Activated CD4-positive, alpha-beta T cell treated with anti-CD3 and anti-CD28 coated beads, Interleukin-2, amount 50 U/mL, for 4 hours (primary cell): ENCODE measurements at places on chromosomes 7 and 10.

DNA sequence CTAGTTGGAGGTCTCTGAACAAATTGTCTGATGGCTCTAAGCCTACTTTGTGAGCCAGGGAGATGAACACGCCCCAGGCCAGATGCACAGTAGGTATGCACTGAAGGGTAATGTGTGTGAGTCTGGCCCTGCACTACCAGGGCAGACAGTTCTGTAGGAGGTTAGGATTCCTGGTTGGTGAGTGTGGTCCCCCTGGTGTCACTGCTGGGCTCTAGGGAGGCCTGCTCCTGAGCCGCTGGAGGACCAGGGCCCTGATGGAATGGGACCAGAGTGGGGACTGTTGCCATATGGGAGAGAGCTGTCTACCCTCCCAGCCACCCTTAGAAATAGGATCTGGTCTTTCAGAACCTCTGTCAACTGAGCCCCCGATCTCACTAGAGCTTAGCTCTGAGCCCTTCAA is 42.0 kb downstream of the CDH23 start:
- DNase-seq, result no peak

GRCh38 chr7:124030964-124031363 is 1.9 kb downstream of the TMEM229A start:
- DNase-seq, result no peak

DNA sequence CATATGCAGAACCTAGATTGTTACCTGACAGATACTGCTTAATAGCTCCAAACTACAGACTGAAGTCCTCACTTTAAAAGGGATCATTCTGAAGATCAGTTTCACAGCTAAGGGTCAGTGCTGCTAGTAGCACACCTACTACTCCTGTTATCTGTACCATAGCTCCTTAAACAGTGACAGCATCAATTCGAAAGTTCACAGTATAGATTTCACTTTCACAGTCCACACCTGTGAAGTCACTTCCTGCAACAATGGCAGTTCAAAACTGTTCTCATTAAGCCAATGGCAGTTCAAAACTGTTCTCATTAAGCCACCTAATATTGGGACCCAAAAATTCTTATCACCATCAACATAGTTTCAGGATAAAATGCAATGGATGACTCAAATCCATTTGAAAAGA is 10.7 kb upstream of the FHIP2A start:
- no peak for DNase-seq

DNA sequence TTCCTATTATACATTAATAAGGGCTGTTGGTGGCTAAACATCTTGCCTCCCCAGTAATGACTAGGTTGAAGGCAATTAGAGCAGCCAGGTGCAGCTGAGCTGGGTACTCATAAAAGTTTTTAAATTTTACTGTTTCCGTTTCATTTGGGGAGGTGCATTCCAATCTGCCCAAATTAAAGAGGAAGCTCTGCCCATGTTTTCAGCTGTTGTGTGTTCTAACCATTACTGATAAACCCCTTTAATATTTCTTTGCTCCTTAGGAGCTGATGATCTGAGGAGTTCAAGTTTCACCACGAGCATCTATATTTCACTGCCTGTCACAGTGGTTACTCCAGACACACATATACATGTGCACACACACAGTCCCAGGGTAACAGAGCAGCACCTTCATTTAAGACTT is 94.4 kb downstream of the JAZF1 start:
- no peak for DNase-seq

DNA sequence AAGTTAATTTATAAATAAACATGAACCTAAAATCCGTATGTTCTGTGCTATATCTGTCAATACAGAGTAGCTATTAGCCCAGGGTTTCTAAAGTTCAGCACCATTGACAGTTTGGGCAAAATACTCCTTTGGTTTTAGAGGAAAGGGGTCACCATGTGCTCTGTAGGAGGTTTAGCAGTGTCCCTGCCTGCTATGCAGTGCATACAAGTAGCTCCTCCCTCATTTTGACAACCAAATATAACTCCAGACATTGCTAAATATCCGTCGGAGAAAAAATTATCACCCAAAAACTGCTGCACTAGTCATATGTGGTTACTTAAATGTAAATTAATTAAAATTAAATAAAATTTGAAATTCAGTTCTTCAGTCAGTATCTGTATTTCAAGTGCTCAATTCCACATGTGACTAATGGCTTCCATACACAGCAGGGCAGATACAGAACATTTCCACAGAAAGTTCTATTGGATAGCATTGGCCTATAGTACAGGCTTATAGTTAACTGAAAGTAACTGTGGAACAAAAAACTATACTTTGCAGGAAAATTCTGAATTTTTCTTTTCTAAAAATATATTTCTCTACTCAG is 6.4 kb downstream of the UPF2 start:
- DNase-seq, result no peak

- no peak for DNase-seq
Measured at GRCh38 chr10:1378473-1378872, 322.3 kb downstream of the WDR37 start.

DNA sequence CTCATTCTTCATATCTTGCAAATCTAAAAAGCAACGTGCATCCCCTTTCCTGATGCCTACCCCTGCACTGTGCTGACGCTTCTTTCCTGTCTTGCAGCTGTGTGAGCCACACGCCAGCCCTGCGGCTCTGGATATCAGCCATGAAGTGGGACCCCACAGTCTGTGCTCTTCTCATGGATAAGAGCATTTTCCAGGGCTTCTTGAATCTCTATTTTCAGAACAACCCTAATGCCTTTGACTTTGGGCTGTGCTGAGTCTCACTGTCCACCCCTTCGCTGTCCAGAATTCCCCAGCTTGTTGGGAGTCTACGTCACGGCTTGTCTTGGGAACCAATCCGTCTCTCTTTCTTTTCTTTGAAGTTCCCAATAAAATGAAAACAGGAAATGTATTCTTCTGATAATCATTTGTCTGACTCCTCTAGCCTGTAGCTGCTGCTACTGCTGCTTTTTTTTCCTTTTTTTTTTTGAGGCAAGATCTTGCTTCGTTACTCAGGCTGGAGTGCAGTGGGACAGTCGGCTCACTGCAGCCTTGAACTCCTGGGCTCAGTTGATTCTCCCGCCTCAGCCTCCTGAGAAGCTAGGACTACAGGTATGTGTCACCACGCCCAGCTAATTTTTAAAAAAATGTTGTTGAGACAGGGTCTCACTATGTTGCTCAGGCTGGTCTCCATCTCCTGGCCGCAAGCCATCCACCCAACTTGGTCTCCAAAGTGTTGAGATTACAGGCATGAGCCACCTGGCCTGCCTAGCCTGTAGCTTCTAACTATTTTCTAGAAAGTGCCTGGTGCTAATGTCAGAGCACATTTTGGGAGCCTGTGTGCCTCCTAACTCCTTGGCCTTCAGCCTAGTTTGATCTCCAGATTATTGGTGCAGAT is 30.3 kb downstream of the GSTO2 start:
- no peak for DNase-seq
